GM13976 (cell line): ENCODE measurements at places on chromosomes 5 and 9.

DNA sequence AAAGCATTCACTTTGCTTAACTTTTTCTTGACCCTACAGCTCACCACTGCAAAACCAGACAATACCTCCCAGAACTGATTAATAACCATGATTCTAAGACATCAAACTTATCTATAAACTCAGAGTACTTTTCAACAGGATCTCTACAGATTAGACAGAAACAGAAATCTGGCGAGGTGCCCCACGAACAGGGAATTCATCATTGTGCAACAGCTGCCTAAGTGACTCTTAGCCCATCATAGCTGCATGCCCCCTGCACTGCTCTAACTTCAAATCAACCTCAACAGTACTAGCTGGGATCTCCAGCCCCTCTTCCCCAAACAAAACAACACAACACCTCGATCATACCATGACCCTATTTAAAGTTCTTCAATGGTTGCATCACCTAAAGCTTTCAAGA lies 16.1 kb upstream of the COL23A1 start:
- DNase-seq: no peak

GRCh38 chr5:139422307-139422893 lies 16.9 kb downstream of the DNAJC18 start:
- DNase-seq: peak; percentile 86

DNA sequence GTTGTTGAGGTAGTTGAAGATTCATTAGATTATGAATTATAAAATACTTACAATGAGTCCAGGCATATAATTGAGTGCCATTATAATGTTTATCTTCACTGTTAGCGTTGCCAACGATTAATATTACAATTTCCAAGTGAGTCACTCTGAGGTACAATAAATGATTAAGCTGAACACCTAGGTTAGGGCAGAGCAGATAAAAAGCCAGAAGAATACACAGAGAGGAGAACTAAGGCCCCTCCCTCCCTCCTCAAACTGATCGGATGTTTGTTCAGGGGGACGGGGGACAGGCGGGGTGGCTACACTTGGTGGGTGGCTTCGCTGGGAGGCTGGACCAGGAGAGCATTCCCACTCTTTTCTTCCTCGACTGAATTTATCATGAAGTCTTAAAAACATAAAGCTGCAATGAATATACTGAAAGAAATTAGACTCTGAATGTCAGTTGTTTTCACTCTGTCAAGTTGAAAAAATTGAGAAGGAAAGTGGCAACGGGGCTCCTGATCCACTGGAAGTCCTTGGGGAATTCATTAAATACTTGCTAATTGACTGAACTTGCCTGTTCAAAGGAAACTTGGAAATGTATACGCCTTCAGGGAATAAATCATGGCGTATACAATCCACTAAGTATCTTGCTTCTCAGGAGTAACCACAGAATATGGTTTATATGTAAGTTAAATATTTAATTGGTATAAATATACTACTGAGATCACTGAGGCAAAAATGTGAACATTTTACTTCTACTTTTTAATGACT lies 198.1 kb downstream of the TSSK1B start:
- no peak for DNase-seq

- DNase-seq: no peak
These were observed 121.1 kb upstream of the SLC12A2 start for GRCh38 chr5:127962491-127962890.

- DNase-seq: peak; percentile 29
These were observed 96.5 kb upstream of the CAST start for GRCh38 chr5:96565582-96566265.

- no peak for DNase-seq
These were observed 9.4 kb downstream of the GLIS3 start for GRCh38 chr9:4290427-4290837.

DNA sequence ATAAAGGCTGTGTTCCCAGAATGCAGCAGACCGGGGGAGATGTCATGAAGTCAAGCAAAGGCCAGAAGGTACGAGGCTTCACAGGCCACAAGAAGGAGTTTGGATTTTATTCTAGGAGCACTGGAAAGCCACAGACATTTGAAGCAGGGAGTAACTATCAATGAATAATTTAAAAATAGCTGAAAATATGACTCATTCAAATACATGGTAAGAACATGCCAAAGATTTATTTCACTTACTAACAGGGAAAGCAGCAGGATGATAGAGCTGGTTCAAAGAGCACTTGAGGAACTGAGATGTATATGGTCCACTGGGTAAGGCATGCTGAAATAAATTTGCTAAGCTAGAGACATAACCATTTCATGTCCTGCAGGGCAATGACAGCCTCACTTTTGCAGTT lies 53.2 kb downstream of the MSX2 start:
- no peak for DNase-seq

- no peak for DNase-seq
These were observed 45.9 kb upstream of the RPL26L1 start for GRCh38 chr5:172913117-172913850.

- DNase-seq: no peak
These were observed 321.2 kb downstream of the CDH12 start for GRCh38 chr5:22531986-22532385.

- no peak for DNase-seq
These were observed 7.4 kb downstream of the REEP5 start for GRCh38 chr5:112914584-112914983.

DNA sequence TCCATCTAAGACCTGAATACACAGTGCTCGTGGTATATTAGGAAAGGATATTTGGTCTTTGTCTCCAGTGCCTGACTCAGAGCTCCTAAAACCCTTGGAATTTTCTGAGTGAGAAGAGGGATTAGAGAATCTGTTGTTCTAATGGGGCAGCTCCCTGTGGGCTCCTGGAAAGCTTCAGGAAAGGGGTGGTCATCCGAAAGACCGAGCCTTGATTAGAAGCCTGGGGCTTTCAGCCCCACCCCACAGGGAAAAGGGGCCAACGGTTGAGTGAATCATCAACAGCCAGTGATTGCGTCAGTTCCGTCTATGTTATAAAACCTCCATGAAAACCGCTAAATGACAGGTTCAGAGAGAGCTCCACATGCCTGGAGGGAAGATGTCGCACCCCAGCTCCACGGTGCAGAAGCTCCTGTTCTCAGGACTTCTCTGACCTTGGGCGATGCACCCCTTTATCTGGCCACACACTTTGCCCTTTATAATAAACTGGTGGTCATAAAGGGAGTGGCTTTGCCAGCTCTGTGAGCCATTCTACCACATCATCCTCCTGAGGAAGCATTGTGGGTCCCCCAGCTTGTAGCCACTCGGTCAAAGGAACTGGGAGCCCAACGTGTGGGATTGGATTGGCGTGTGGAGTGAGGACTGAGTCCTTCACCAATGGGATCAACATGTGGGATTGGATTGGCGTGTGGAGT lies 71.0 kb upstream of the ICE1 start:
- DNase-seq: no peak

GRCh38 chr9:31848505-31849285 lies 535.7 kb upstream of the ACO1 start:
- no peak for DNase-seq

GRCh38 chr9:107472581-107473340 lies 16.8 kb downstream of the KLF4 start:
- no peak for DNase-seq

GRCh38 chr9:94081435-94081834 lies 2.8 kb upstream of the PTPDC1 start:
- peak; percentile 23 for DNase-seq

DNA sequence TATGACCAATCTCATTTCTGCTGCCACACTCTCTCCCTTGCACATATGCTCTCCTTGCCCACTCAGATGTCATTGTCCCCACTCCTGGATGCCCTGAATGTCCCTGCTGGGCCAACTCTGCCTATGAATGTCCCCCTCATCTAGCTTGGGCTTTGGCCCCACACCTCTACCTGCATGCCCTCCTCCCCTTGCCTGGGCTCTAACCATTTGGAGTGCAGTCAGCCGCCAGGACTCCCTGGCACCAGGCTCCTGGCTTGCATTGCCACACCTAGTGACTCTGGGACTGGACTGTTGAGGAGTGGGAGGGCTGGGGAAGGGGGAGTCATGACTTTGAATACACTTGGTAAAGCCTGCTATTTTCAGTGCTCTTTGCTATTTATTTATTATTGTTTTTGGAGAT lies 41.6 kb upstream of the POMT1 start:
- no peak for DNase-seq

GRCh38 chr9:133571896-133572595 lies 37.1 kb downstream of the FAM163B start:
- DNase-seq: no peak

- no peak for DNase-seq
These were observed 588 bp upstream of the ZBED3 start for GRCh38 chr5:77087484-77088261.

DNA sequence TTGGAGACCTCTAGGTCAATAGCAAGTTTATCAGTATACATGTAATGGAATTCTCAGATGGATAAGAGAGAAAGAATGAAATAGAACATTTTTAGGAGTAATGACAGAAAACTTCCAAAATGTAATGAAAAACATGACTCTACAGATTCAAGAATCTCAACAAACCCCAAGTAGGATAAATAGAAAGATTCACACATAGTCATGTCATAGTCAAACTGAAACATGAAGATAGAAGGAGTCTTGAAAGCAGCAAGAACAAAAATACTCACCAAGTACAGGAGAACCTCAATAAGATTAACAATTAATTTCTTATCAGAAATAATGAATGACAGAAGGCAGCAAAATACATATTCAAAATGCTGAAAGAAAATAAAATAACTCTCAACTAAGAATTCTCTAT lies 164.5 kb downstream of the SPATA31D1 start:
- no peak for DNase-seq

GRCh38 chr5:135015942-135016341 lies 18.1 kb downstream of the PITX1 start:
- DNase-seq: no peak

DNA sequence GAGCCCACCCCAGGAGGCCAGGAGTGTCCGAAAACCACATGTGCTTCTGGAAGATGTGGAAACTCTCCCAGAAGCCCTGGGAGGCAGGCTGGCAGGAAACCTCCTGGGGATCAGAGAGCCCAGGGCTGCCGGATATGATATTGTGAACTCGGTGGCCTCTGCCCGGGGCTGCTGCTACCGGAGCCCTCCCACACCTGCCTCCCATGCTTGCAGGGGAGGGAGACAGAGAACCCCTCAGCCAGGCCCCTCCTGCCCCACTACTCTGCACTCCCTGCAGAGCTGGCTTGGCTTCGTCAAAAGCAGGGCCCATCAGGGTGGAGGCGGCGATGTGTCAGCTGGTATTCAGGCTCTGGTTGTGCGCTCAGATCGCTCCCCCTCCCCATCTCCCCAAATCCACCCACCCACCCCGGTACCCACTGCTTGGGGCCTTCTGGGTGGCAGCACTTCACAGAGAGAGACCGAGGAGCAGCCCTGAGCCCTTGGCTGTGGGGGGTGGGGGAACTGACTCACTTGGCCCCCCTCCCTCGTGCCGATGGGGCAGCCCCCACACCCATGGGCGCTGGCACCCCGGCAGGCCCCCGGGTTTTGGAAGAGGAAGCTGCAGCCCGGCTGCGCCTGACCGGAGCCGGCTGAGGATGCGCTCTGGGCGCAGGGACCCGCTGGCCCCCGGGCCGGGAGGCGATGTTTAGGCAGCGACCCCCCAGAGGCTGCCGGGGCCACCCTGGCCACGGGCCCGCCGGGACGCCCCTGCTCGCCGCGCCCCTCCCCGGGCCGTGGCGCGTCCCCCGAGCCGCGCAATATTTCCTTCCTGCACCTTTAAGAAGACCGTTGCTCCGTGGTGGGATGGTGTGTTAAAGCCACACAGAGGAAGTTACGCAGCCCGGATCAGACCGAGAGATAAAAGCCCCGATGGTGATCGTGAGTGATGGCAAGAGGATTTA lies 786 bp upstream of the NTNG2 start:
- peak; percentile 70 for DNase-seq

DNA sequence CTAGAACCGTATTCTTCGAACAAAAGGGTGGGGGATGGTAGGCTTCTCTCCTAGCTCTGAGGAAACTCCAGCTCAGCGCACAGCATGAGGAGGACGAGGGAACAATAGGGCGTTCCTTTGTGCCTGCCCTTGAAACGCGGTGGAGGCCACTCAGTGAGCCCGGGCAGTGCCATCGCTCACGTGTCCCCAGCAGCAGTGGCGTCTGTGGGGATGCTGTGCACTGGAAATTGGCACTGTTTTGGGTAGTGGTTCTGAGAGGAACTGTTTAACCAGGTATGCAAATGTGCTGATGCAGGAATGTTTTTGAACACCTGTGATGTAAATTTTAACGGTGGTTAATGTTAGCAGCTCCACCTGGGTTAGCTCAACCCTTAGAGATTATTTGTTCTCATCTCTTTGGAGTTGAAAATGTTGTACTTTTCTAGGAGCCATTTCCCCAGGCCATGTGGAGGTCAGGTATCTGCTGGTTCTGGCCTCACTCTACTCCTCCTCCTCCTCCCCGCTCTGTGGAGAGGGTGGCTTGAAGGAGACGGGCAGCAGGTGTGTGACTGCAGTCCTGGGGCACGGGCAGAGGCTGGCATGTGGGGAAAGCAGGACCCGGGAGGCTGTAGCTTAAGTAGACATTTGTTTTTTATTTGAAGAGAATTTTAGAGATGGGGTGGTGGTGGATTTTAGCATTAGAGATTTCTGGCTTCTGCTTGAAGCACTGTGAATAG lies 48.3 kb downstream of the EHMT1 start:
- DNase-seq: no peak

DNA sequence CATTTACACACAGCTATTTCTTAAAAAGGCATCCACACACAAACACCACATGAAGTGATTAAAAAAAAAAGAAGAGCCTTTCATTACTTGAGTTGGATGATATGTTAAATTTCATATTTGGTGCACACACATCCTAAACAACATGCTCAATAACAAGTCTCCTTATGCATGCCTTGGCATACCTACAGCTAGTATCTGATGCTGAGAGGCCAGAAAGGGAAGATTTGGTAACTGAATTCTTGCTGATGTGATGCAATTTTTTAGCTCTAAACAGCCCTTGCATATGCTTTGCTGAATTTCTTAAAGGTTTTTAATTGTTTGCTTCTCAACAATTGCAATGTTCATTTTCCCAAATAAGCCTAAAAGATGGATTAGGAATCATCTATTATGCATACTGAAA lies 338.8 kb downstream of the ARL15 start:
- DNase-seq: no peak

- no peak for DNase-seq
These were observed 32.6 kb downstream of the TPPP start for GRCh38 chr5:660491-661030.

GRCh38 chr9:88503081-88503844 lies 31.7 kb upstream of the NXNL2 start:
- DNase-seq: no peak

- DNase-seq: no peak
These were observed 6.2 kb upstream of the TNFSF8 start for GRCh38 chr9:114936581-114936980.

GRCh38 chr5:83662558-83662957 lies 58.1 kb downstream of the HAPLN1 start:
- DNase-seq: no peak

DNA sequence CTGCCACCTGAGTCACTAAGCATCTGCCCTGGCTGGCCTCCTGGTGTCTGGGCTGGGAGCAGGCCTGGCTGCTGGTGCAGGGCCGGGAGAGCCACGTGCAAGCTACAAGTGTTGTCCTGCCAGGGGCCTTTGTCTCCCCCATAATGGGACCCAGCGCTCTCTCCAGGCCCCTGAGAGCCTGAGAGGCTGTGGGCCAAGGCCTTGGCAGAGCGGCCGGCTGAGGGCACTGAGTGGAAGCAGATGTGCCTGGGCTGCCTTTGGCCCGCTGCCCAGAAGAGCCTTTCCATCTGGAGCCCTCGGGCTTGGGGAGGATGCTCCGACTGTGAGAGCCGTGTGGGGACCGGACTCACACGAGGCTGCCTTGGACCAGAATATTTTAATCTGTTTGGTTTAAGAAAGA lies 185.5 kb downstream of the RGS3 start:
- DNase-seq: no peak

- no peak for DNase-seq
These were observed 5.0 kb downstream of the FAM163B start for GRCh38 chr9:133604214-133604613.
